Thoracic aorta (tissue), 2 donors: ENCODE measurements at places on chromosomes 1 and 21.

DNA sequence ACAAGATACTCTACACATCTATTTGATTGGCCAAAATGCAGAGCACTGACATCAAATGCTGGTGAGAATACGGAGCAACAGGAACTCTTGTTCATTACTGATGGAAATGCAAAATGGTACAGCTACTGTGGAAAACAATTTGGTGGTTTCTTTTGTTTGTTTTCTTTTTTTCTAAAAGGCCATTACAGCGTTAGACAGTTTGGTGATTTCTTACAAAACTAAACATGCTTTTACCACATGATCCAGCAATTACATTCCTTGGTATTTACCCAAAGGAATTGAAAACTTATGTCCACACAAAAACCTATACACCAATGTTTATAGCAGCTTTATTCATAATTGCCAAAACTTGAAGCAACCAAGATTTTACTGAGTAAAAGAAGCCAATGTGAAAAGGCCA, 66.4 kb upstream of the FBXO28 start:
- DNase-seq = no peak

GRCh38 chr21:44789880-44790279, 11.7 kb downstream of the UBE2G2 start:
- DNase-seq = no peak

DNA sequence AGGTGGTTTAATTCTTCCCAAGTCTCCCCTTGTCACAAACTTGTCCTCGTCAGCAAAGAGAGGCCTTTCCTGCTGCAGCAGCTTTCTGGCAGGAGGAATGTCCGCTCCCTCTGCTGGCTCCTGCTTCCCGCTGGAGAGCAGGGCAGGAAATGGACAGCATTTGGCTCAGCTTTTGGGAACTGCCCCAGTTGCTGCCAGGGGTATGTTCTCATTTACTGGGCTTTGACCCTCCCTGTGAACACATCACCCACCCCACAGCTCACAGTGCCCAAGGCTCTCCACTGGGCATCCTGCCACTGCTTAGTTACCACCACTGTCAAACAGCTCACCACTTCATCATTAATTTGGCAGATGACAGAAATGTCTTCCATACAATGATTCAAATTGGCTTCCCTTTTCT, 75.4 kb downstream of the MRPL37 start:
- DNase-seq = peak; percentile 87

DNA sequence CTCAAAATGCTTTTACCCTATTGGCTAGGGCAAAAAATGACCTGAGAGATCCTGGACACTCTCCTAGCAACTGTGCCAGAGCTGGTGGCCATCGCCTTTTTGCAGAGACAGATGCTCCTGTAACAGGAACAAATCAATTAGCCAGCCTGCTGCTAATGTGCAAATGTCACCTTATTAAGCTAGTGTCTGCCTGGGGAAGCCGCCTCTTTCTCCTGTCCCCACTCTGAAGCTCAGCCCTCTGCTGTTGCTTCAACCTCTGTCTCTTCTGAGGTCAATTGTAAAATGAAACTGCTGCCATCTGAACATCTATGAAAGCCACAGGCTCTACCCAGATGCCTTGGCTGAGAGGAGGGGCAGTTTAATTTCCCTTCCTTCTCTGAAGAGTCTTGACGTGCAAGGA, 85.5 kb upstream of the CACNA1E start:
- DNase-seq = no peak

DNA sequence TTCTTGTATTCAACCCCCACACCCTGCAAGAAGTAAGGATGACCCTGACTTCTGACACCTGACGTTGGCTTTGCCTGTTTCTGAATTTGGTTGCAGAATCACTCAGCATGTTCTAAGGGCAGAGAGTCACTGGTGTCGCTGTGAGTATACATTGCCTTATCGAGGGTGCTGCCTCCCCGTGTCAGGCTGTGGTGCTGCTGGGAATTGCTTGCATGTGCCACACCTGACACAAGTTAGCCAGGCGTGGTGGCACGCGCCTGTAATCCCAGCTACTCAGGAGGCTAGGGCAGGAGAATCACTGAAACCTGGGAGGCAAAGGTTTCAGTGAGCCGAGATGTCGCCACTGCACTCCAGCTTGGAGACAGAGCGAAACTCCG, 45.9 kb downstream of the WDR4 start:
- no peak for DNase-seq

DNA sequence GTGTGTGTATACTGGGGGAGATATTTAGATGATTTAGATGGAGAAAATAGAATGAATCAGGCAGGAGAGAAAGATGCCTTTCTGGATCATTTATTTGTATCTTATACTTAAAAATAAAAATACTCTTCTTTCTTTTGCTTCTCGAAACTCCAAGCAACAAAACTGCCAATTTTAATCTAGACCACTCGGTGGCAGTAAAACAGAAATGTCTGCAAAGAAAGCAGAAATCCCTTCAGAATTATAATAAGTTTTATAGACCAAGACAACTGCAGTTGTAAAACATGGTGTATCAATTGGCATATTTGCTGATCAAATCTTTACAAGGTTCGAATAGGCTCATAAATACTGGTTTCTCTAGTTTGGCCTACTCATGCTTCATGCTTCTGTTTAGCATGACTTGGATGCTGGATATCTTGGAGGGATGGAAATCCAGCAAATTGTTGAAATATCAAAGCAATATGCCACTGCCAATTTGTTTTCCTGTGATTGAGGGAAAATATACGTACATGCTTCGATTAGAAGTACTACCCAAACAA, 15.1 kb upstream of the C1orf87 start:
- DNase-seq = no peak

- no peak for DNase-seq
These were observed 9.9 kb downstream of the OBSCN start for GRCh38 chr1:228217551-228218344.

GRCh38 chr1:233114860-233115259, 164.4 kb downstream of the NTPCR start:
- DNase-seq = no peak

GRCh38 chr1:11204396-11205190, 15.4 kb downstream of the ANGPTL7 start:
- DNase-seq = no peak

GRCh38 chr21:38930853-38931252, 125.1 kb downstream of the ETS2 start:
- DNase-seq = no peak

GRCh38 chr1:168498956-168499687, 44.7 kb downstream of the XCL2 start:
- no peak for DNase-seq

- DNase-seq = no peak
These were observed 455.2 kb downstream of the AJAP1 start for GRCh38 chr1:5109633-5110032.

DNA sequence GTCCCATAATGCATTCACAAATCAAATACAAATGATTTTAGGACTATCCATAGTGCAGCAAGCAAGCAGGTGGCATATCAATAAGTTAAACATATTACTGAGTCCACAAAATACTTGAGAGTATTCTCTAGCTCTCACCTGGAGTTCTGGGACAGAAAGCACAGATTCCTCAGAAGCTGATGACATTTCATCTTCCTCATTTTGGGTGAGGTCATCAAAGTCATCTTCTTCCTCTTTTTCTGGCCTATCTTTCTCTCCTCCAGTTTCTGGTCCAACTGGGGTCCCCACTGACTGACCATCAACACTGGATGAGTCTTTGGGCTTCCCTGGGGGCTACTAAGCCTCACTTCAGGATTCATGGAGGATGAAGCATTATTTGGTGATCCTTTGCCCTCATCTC, 38.9 kb downstream of the YY1AP1 start:
- no peak for DNase-seq

DNA sequence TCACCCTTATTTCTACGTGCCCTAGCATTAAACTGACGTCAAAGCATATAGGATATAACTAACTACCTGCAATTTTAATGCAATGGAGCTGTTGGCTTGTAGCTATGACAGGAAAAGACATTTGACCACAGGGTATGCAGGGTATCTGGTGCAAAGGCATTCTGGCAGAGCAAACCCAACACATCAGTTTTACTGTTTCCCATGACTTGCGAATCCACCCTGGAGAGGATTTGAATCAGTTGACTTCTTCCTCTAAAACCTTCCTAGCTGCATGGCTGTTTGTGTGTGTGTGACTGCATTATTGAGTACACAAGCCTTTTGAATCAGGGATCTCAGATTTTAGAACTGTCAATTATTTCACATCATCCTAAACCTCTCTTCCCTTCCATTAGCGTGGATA, 41.7 kb upstream of the SYT14 start:
- no peak for DNase-seq

- peak; percentile 28 for DNase-seq
These were observed at the start of gene DISC1 for GRCh38 chr1:231626535-231626950. Gene DISC1, plus strand, starts transcription at chr1:231626790. Its CDS starts 78 bp downstream, at chr1:231626868.

- DNase-seq = peak; percentile 34
These were observed 9.8 kb upstream of the CDC20 start for GRCh38 chr1:43348809-43349593.

DNA sequence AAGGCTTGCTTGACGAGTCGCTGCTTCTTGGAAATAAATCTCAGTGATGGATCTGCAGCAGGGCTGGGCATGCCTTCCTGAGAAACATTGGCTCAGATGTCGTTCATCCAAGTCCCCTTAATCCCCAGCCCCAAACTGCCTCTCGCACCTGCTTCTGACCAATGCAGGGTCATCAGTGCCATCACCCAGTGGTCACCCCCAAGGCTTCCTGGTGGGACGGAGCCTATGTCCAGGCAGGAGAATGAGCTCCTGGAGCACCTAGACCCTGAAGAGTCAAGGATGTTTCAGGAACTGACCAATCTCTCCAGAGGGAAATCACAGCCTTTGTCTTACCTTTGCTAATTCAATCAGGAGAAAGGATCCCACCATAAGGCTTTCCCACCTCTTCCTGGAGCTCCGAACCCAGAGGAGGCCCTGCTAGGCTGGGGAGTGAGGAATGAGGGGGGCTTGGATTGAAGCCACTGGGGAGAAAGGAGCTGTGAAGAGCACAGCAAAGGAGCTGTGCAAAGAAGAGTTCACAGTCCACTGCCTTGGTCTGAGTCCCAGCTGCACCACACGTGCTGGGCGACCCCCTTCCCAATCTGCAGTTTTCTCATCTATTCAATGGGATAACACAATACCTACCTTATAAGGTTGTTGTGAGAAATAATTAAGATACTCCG, 416.1 kb downstream of the NPHP4 start:
- DNase-seq = no peak

GRCh38 chr1:119689511-119689910, 22.2 kb upstream of the PHGDH start:
- DNase-seq = no peak

DNA sequence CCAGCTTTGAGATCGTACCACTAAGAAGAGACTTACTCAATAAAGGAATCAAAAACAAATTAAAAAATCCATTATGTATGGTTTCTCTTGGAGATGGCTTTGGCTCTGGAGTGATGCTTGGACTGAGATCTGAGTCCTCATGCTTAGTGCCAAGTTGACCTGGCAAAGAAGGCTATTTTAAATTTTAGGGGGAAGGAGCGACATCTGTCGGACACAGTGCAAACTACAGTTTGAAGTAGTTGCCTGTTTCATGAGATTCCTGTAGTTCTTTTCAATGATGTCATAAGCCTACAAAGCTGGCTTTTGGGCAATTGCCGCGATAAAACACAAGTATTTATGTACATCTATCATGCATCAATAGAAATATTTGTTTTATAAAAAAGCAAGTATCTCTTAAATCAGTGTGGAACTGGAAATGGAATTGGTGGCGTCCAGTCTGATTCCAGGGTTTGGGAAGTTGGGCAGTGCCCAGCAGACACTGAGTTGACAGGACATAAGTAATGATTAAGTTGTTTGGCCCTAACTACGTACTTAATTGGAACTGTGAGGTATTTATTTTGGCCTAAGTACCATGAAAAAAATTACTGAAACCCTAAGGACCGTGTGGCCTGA, 50.0 kb downstream of the TBCE start:
- DNase-seq = no peak

- no peak for DNase-seq
These were observed 21.7 kb downstream of the ETNK2 start for GRCh38 chr1:204130178-204130577.

- DNase-seq = no peak
These were observed 2.9 kb upstream of the CENPL start for GRCh38 chr1:173827611-173828010.

DNA sequence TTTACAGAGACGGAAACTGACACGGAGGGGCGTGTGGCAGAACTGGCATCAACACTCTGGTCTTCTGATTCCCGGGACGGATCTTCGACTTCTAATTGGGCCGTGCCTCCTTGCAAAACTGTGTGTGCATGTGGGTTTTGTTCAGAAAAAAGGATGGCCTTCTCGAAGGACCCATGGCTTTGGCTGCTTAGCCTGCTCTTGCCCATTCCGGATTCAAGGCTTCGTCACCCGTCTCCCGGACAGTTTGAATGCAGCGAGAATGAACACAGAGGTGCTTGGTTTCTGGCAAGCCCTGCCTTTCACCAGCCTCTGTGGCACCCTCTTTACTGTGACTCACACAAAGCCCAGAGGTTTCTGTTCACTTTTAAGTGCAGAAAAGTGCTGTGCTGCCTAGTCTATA, 120.1 kb downstream of the PRDM2 start:
- DNase-seq = no peak

DNA sequence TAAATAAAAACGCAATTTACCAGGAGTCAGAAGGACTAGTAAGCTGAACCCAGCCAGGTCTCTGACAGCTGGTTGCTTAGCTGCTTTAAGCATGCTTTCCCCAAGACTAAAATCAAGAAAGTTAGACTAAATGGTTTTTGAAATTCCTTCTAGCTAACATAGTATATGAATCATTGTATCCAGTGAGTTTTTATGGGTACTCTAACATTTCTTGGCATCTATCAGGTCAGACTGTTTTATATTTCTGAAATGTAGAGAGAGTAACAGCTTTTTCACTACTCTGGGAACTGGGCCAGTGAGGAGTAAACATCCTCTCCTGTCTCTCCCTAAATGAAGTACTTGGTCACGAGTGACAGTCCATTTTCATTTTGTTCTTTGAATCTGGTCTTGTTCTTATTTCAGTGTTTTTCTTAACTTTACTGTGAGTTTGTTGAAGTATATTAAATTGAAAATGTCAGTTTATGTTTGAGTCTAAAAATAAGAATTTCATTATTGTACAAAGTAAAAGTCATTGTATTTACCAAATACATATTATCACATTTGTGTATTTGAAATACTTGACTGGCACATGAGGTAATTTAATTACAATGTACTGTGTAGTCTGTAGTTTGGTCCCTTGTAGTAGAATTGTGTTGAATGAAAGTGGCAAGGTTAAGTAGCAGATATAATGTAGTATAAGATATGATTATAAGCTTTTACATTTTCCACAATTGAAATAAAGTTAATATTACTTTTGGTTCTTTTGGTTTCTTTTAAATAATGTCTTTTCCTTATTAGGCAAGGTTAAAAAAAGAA, 47.6 kb downstream of the PKN2 start:
- no peak for DNase-seq

- DNase-seq = no peak
These were observed 9.4 kb upstream of the SAMD11 start for GRCh38 chr1:914131-914890.
